ENCODE measurements at places on chromosomes 12 and 14.
A peak's percentile ranks its signal among the peaks of the same experiment; 100 is the strongest.

- DNase-seq, result peak; percentile 94
Measured at GRCh38 chr12:12376646-12377448, 20.0 kb downstream of the BORCS5 start.

GRCh38 chr14:96409701-96410100 lies 17.8 kb downstream of the AK7 start:
- DNase-seq, result no peak

GRCh38 chr12:2551412-2551900 lies 243.3 kb upstream of the FKBP4 start:
- DNase-seq, result no peak

- DNase-seq, result no peak
Measured at GRCh38 chr12:12107678-12108077, 36.9 kb downstream of the BCL2L14 start.

DNA sequence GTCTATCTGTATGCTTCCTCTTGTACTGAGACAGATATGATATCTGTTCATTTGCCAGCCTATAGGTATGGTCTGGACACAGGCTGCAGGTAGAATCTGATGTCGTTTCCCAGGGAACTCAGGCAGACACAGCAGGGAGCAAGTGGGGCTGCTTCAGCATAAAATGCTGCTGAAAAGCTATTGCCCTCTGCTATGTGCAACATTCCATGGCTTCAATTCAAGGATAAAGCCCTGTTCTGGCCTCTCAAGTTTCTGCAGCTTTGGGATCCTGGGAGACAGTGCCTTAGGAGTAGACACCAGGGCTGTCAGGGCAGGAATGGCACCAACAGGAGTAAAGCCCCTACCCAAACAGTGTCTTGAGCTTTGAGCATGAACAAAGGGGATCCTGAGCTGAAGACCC lies 173.5 kb downstream of the SLC41A2 start:
- no peak for DNase-seq

- peak; percentile 100 for DNase-seq
Measured at GRCh38 chr14:100192672-100193416, 33.4 kb upstream of the DEGS2 start.

DNA sequence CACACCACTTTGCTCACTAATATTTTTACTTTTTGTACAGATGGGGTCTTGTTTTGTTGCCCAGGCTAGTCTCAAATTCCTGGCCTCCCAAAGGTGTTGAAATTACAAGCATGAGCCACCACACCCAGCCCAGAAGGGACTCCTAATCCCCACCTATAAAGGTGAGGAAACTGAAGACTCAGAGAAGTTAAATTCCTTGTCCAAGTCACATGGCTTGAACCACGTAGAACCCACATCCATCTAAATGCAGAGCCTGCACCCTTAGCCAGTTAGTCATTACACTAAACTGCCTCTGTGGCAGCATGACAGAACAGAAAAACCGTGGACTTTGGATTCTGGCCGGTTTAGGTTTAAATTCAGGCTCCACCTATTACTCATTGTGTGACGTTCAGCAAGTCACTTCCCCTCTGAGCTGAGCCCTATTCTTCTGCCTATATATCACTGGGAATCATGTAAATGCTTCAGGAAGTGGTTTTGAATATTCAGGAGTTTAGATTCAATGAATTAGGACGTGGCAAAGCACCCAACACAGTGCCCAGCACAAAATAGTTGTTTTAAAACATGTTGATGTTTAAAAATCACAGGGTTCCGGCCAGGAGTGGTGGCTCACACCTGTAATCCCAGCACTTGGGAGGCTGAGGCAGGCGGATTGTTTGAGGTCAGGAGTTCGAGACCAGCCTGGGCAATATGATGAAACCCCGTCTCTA lies 3.0 kb upstream of the CORO1C start:
- peak; percentile 74 for DNase-seq

DNA sequence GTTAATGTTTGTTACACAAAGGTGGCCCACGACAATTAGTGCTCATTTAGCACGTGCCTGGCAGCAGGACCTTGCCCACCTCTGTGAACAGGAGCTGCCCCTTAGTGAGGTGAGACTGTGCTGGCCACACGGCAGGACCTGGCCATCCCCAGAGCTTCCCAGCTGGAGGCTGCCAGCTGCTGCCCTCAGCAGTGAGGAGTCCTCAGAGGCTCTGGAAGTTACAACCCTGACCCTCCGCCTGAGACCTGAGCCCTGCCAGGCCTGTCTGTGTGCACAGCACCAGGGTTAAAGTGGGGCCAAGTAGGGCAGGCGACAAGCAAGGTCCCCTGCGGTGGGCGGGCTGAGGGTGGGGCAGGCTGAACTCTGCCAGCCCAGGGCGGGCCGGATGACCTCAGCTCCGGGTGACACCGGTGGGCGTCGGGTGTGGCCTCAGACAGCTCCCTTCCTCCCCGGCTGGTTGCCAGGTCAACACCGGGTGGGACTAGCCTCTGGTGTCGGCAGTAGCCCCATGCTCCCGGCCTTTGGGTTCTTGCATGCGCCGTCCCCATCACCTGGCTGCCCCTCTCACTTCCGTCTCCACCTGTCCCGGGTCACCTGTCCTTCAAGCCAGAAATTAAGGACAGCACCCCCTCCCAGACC lies 9.2 kb upstream of the LBHD2 start:
- peak; percentile 87 for DNase-seq

GRCh38 chr14:104078031-104078455 lies 7.5 kb upstream of the ASPG start:
- peak; percentile 94 for DNase-seq

DNA sequence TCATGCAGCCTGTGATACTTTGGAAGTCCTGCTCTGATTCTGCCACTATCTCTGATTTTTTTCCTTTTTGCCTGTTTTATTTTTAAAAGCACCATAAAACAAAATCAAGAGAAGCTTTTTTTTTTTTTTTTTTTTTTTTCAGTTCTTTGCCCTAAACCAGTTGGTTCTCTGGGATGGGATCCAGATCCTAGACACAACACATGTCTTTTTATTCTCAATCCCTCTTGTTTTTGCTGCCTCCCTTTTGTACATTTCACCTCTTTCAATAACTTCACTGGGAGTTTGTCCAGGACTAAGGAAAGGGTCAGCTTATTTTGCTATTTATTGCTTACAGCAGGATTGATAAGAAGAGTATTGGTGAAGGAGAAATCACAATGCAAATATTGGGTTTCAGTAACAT lies 139.4 kb downstream of the GRIP1 start:
- no peak for DNase-seq

DNA sequence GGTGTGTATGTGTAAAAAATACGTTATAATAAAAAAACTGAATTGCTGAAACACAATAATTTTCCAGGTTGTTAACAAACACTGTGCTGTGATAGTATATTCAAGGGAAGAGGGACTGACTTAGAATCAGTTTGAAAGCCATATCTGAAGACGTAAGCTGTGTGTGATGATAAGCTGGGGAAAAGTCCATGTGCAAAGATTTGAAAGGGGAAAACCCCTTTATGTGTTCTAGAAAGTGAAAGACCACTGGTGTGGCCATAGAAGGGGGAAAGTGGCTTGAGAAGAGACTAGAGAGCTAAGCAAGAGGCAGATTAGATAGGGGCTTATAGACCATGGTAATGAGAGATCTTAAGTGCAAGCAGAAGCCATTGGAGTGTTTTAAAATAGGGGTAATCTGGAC lies 195.9 kb upstream of the GZMB start:
- DNase-seq, result no peak

DNA sequence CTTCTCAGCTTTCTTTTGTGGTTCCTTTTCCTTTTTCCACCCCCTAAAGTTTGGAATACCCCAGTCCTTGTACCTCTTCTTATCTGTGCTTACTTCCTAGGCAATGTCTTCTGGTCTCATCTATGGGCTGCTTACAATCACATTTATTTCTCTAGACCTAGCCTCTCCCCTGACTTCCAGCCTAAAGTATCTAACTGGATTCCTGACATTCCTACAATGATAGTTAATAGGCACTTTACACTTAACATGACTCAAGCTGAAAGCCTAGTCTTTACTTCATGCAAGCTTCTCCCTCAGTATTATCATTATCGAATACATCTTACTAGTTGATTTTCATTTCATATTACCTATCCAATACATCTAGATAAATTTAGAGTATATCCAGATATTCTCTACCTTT lies 21.2 kb downstream of the CLECL1 start:
- no peak for DNase-seq

DNA sequence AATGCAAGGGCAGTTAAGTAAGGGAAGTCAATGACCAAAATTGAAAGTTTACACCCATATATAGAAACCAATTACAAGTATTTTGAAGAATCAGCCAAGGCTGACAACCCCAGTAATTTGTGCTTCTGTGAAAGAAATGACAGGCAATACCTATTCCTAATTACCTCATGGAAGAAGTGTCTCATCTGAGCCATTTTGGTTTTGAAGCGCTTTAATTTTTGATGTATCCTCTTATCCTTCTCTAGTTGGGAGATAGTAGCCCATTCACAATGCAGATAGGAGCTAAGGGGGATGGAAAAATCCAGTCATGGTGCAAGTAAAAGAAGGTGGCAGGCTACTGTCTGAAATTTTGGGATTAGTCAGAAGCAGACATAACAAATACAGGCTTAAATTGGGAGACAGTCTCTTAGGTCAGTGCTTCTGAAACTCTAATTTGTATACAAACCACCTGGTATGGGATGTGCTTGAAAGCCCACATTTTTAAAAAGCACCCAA lies 30.4 kb upstream of the SUPT16H start:
- DNase-seq, result no peak

- no peak for DNase-seq
Measured at GRCh38 chr14:98494582-98494981, 777.4 kb downstream of the BCL11B start.

DNA sequence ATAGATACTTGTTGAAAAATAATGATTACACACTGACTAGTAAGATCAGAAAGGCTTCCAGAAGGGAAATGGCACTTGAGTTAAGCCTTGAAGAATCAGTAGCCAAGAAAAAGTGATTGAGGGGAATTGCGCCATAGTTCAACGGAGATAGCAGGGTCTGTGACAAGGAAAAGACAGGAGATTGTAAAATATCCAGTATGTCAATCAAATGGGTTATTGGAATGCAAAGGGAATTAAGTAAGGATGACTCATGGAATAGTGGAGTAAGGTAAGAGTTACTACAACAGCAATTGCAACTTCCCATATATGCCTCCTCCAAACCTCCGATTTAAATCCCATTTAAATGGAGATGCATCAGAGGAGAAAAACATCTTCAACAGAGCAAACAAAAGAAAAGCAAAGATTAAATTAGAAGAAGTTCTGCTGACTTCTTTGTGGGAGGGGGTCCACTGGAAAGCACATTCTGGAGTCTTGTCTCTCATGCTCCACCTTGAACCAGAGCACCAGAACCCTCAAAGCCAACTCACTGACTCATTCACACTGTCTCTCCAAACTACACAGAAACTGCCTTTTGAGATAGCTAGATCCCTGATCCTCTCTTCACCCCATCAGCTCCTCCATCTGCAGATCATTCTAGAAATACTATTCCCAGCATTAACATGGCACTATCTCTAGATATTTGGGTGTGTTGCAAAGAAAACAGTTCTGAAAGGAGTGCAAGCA lies 138.2 kb downstream of the NUAK1 start:
- DNase-seq, result no peak

DNA sequence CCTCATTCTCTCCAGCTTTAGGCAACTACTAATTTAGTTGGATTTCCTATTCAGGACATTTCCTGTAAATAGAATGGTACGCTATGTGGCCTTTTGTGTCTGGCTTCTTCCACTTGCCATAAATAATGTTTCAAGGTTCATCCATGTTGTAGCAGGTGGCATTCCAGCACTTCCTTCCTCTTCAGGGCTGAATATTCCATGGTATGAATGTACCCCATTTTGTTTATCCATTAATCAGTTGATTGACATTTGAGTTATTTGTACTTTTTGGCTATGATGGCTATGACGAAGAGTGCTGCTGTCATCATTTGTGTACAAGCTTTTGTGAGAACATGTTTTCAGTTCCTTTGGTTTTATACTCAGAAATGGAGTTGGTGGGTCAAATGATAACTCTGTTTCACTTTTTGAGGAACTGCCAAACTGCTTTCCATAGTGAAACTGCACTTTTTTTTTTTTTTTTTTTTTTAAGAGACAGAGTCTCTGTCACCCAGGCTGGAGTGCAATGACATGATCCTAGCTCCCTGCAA lies 6.5 kb upstream of the CDK2AP1 start:
- DNase-seq, result peak; percentile 51

DNA sequence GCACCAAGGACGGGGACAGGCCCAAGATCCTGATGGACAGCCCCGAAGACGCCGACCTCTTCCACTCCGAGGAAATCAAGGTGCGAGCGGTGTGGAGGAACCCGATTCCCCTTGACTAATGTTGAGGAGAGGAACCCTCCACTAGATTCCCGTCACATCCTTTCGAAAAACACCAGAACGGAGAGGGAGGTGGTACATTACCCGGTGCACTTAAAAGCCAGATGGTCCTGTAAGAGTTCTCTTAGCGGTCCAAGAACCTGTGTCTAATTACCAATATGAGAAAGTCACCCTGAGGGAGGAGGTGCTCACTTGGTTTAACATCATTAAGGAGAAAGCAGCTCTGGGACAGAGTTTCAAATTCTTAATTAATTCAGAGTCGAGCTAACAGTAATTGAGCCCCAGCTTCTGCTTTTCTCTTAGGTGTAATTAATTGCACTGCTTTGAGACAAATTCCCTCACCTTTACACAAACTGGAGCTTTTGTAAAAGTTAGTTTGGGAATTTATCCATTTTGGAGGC lies 450 bp downstream of the PRKAB1 start:
- no peak for DNase-seq

DNA sequence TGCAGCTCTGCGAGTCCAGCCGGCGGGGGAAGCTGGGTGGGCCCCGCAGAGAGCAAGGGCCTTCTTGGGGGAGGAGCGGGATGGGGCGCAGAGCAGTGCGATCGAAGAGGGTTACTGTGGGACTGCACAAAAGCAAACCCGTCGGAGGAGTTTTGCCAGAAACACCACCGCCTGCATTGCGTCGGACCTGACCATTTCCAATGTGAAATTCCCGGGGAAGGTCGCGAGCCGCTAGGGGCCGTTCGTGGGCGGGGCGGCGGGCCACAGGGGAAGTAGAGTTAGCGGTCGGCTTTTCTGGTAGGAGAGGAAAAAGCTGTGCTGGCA lies 333 bp upstream of the KCNA1 start:
- no peak for DNase-seq

DNA sequence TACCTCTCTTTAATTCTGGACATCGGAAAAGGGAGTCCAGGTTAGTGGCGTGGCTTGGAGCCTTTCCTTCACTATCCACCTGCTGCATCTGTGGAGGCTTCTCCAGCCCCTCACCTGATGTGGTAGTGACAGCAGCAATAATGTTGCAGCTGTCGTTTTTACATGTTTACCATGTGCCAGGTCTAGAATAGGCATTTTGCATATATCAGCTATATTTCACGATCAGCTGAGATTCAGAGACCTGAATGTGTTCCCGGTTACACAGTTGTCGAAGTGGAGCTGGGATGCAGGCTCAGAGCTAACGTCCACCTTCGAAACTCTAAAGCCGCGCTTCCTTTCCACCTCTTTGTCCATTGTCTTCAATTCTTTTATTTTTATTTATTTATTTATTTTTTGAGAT lies 91.0 kb downstream of the BORCS5 start:
- DNase-seq, result no peak
